SK-N-MC (cell line): ENCODE measurements at places on chromosomes 3 and 15.

GRCh38 chr15:57509965-57510364 is 81.7 kb upstream of the MYZAP start:
- no peak for DNase-seq

DNA sequence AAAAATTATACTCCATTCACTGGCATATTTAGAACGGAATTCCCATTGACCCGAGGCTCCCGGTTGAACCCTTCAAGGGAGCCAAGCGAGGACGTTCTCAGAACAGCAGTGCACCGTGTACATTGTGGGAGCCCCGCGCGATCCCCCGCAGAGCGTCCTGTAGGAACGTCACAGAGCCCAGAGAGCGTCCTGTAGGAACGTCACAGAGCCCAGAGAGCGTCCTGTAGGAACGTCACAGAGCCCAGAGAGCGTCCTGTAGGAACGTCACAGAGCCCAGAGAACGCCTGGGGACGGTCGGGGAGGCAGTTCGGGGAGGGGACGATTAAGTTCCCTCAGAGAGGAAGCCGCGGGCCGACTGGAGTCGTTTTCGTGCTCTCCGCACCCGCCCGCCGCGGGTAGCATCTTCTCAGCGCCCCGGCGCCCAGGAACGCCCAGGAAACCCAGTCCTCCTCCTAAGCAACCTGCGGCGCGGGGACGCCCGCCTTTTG is 506 bp upstream of the ATP1B3 start:
- DNase-seq = no peak

- no peak for DNase-seq
These were observed 9.6 kb downstream of the OSBPL11 start for GRCh38 chr3:125585595-125586223.

DNA sequence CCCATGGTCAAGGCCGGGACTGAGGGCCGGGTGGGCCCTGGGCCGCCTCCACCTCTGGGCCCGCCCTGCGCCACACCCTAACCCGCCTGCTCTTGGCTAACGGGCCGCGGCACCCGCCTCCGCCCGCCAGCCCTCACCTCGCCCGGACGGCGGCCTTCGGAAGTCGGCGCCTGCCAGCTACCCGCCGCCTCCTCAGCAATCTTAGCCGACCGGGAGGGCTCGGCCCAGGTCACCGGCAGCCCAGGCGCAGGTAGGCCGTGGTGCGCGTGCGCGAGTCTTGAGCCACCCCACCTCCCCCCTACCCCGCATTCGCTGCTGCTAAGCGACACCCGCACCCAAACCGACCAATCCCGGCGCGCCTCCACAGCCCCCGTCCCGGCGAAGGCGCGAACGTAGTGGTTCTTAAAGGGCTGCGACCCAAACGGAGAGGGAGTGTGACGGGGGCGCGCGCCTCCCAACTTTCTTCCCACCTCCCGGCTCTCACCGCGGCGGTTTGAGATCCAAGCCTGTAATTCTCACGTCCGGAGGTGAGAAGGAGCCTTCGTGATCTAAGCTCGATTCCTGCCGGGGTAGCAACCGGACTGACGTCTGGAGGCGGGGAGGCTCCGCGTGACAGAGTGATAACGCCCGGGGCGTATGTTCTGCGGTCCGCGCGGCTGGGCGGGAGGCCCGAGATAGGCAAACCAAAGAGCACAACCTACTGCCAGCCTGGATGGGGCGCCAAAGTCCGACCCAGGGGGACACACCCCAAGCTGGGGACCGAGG is at the start of gene SEC22C:
Gene SEC22C (minus strand): TSS at position 259 of the 765 bp plus-strand sequence. CDS start 12,921 bp downstream, outside the sequence.
- DNase-seq = no peak

DNA sequence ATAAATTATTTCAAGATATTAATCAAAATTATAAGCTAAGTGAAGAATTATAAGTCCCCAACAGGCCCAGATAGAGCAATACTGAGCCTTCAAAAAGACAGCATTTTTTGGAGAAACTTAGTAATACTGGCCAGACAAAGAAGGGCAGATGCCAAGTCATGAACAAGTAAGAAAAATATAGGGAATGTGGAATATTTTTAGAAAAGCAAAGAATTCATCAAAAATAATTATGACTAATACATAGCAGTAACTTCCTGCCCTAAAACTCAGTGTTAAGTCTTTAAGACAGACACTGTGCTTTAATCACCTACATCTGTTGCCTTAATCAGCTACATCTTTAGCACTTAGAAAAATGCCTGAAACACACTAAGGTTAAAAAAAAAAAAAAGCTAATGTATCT is 31.2 kb downstream of the DPH6 start:
- DNase-seq = no peak

DNA sequence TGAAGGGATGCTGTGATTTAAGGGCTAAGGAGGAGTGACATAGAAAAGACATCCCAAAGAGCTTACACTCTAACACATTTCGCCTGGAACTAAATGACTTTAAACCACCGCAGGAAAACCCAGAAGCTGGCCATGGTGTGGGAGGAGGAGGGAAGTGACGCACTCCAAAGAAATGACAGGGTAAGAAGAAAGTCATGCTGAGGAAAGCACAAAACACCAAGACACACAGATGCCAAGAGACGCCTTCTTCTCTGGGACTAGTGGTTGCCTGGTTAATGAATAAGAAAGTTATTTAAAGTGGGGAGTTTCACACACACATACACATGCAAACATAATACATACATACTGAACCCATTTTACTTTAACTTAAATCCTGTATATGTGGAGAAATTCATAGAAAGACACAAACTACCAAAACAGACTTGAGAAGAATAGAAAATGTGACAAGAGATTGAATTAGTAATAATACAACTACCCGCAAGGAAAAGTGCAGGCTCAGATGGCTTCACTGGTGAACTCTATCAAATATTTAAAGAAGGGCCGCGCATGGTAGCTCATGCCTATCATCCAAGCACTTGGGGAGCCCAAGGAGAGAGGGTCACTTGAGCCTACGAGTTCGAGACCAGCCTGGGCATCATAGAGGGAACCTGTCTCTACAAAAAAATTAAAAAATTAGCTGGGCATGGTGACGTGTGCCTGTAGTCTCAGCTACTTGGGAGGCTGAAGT is 125.5 kb downstream of the NSMCE3 start:
- DNase-seq = no peak

DNA sequence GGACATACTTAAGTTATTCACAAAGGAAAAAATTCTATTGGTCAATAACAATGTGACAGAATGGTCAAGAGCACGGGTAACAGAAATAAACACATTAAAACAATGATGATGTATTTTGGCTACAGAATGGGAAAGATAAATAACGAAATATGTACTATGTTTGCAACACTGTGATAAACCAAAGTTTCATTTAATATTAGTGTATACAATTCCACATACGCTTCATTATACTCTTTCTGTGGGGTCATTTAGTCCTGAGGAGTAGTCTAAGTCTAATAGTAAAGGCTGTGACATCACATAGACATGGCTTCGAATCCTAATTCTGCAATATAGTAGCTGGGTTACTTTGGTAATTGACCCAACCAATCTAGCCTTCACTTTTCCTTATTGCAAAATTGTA is 408.3 kb downstream of the MCTP2 start:
- no peak for DNase-seq

- DNase-seq = no peak
These were observed 89.2 kb downstream of the FBN1 start for GRCh38 chr15:48556159-48556897.
